ENCODE measurements at places on chromosomes 1 and 21. TPM values are rescaled to one million over a fixed set of nuclear protein-coding genes. Genes with fewer than 3 reads are reported as not detected.

The KCNQ4 gene
- total RNA-seq: 2.8 TPM

The KPRP gene
- not detected for total RNA-seq

The ADGRB2 gene
- 16.1 TPM for total RNA-seq

The AMIGO1 gene
- 18.3 TPM for total RNA-seq

The ADAMTSL4 gene
- total RNA-seq: 80.3 TPM

The NUDT17 gene
- 3.3 TPM for total RNA-seq

The FBXO2 gene
- 4.2 TPM for total RNA-seq

The TDRD10 gene
- total RNA-seq: 2.2 TPM

The HHIPL2 gene
- not detected for total RNA-seq

The ACOT11 gene
- total RNA-seq: 43.4 TPM

The LCE2C gene
- not detected for total RNA-seq

The OR2L5 gene
- total RNA-seq: not detected

Measured in Right ventricle myocardium inferior (tissue), 1 donor.